ENCODE measurements at places on chromosomes 6 and 20.
A peak's percentile ranks its signal among the peaks of the same experiment; 100 is the strongest.

- no peak for DNase-seq
Measured at GRCh38 chr6:129342243-129342642, 367.7 kb downstream of the ARHGAP18 start.

GRCh38 chr6:158233214-158233795 lies 65.2 kb downstream of the GTF2H5 start:
- no peak for DNase-seq

DNA sequence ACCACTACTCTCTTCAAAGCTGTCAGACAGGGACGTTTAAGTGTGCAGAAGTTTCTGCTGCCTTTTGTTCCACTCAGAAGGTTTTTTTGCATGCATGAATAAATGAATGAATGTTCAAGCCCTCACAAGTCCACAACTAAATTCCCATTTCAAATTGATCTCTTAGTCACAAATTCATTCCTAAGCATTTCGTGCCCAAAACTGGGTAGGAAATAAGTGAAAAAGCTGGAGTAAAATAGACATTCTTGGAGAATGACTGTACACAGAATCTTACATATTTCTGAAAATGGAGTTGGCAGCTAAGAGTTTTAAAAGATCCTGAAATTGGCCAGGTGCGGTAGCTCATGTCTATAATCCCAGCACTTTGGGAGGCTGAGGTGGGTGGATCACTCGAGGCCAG lies 117.6 kb downstream of the PERP start:
- DNase-seq, result no peak

- no peak for DNase-seq
Measured at GRCh38 chr6:137489046-137490005, 4.9 kb downstream of the OLIG3 start.

- no peak for DNase-seq
Measured at GRCh38 chr6:9195322-9195721, 760.0 kb upstream of the SLC35B3 start.

- DNase-seq, result peak; percentile 50
Measured at GRCh38 chr6:153790048-153790447, 249.0 kb upstream of the OPRM1 start.

GRCh38 chr6:153525998-153526397 lies 394.9 kb upstream of the RGS17 start:
- no peak for DNase-seq

- DNase-seq, result no peak
Measured at GRCh38 chr6:130578713-130579112, 212.9 kb downstream of the TMEM200A start.

DNA sequence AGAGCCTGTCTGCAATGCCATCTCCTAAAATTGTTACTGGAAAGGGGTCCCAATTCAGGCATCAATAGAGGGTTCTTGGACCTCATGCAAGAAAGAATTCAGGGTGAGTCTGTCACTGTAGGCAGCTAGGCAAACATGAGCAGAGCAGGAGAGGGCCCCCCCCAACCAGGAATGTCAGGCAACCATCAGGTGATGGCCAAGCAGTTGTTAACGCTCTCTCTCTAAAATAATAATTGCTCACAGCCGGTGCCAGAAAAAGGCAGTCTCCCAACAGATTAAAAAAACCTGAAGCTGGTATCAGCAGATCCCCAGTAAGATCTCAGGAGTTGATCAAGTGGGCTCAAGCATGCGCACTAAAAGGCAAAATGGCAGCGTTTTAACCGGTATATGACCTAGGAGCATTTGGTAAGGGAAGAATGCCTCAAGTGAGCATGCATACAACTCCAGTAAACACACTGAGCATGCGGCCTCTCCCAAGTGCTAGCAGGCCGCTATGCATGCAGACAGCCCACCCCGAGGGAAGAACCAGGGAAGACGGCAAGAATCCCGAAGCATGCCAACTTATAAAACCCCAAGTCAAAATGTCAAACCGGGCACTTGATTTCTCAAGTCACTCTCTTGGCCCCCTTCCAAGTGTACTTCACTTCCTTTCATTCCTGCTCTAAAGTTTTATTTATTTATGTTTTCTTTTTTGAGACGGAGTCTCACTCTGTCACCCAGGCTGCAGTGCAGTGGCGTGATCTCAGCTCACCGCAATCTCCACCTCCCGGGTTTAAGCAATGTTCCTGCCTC lies 44.0 kb upstream of the RNGTT start:
- DNase-seq, result no peak

DNA sequence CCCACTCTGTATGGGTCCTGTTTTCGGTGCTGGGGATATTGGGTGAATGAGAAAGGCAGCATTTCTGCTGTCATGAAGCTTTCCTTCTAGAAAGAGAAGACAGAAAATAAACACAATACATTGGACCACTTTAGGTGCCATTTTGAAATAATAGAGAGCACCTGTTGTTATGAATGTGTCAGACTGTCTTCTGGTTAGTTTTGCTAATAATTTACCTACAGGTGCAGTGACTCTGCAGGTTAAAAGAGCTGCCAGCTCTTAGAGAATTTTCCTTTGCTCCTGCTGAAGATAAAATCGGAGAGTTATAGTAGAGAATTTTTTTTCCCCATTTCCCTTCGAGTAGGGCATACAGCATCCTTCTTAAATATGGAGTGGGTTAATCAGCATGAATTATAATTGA lies 21.9 kb upstream of the GCLC start:
- DNase-seq, result no peak

- no peak for DNase-seq
Measured at GRCh38 chr6:166786704-166787293, 159.7 kb upstream of the RPS6KA2 start.

DNA sequence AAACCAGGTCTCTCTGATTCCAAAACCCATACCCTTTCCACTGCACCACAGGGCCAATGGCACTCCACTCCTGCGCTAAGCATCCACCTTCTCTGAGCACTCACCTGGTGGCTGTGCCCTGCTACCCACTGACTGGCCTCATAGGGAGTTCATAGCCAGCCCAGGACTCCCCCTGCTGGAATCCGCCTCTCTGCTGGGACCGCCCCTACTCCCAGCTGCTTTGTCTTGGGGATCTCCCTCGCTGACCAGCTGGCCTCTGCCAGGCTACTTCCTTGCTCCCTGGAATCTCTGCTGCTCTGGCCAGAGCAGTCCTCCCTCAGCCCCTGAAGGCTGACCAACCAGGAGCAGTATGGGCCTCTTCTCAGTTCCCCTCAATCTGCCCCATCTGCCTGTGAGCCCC lies 129.7 kb downstream of the FAXC start:
- DNase-seq, result no peak

- DNase-seq, result no peak
Measured at GRCh38 chr6:7204726-7205125, 97.0 kb downstream of the RREB1 start.

DNA sequence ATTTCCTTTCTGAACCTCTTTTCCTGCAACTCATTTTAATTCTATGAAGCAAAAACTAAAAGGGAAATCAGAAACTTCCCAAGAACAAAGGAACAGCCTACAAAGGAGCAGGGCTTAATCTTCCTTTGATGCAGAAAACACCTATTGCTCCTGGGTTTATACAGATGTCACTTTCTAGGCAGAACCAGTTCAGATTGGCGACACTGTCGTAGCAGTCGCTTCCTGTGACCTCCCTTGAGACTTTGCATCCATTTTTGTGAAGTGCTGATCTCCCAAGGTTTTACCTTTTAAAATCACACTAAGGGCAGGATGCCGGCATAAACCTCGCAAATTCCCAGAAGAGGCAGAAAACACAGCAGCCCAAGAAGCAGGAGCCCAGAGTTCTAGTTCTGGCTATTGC lies 40.1 kb downstream of the JAG1 start:
- no peak for DNase-seq

GRCh38 chr6:127458222-127458621 lies 967 bp downstream of the KIAA0408 start:
- no peak for DNase-seq

All from epithelial cell of prostate (primary cell).